Tongue (tissue), 3 donors: ENCODE measurements at places on chromosomes 12 and 14. TPM values are rescaled to one million over a fixed set of nuclear protein-coding genes. Genes with fewer than 3 reads are reported as not detected.

DNA sequence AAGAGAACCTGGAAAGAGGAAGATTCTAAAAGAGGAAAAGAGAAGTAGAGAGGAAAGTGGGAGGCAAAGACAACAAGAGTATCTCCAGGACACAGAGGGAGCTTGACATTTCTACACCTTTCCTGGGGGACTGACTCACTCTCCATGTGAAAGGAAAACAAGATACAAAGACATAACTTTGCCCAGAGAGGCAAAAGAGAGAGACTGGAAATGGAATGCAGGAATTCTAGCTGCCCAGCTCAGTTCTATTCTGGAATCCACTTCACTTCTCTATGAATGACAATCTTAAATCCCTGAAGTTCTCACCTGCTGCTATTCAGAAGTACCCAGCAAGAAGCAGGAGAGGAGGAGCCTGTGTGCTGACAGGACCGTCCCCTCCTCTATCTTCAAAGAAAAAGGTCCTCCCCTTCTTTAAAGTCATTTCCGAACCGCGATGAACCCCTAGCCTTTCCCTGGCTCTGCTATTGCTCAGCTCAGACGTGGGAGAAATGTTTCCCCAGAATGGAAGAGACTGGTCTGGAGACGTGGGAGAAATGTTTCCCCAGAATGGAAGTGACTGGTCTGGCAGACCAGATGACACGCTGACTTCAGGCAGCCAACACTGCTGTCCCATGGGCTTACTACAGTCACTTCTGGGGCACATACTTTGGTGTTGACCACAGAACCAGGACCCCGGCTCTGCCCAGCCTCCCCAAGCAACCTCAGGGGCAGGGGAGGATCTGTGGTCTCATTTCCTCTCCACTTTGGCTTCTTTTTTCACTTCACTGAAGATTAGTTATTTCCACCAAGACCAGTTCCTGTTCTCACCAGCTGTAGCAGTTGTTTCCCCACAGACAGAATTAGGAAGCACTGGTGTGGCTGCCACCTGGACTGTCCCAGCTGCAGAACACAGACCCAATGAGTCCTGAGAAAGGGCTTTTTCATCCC lies 8.3 kb downstream of the FMNL3 start:
- DNase-seq: peak; percentile 64

- no peak for DNase-seq
These were observed 198.8 kb upstream of the TMEM132C start for GRCh38 chr12:128068211-128068610.

The AQP2 gene
- total RNA-seq: not detected

DNA sequence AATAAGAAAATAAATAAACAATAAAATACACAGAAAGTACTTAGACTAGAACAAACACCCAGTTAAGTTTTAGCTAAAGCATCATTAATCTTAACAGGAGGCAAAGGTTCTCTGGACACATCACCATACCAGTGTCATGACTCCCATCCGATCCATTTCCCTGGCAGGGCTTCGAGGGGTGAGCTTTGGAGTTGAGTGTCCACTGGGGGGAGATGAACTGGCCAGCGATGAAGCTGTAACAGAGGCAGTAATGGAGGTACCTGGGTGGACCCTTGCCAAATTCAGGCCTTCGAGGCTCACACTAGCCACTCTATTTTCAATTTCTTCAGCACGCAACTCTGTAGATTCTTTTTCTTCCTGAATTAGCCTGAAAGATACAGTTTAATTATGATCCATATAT lies 269.5 kb downstream of the ACSS3 start:
- DNase-seq: no peak

The DAO gene
- not detected for total RNA-seq

GRCh38 chr12:100234591-100235304 lies 32.1 kb downstream of the DEPDC4 start:
- peak; percentile 57 for DNase-seq
